Caudate nucleus (tissue), 63 donors: ENCODE measurements at places on chromosomes 16 and 17.

GRCh38 chr17:33487187-33487879 is 194.2 kb upstream of the ASIC2 start:
- DNase-seq: no peak

DNA sequence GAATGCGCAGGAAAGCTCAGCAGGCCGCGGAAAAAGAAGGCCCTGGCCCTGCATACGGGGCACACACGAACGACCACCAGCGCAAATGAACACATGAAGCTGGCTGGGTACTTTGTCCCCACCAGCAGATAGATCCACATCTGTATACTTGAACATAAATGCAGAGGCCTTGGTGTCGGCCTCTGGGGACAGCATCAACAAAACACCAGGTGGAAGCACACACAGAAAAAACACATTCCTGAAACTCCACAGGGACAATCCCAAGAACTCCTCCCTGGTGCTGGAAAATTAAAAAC is 606 bp upstream of the ZBTB4 start:
- no peak for DNase-seq

GRCh38 chr16:27907457-27907972 is 156.0 kb downstream of the GSG1L start:
- DNase-seq: no peak

- no peak for DNase-seq
Measured at GRCh38 chr16:89290887-89291286, 73.4 kb downstream of the ZNF778 start.

GRCh38 chr17:57859601-57860413 is 10.0 kb upstream of the MRPS23 start:
- no peak for DNase-seq

GRCh38 chr17:80173916-80174315 is 4.1 kb downstream of the CARD14 start:
- DNase-seq: no peak

- DNase-seq: no peak
Measured at GRCh38 chr17:39084558-39084957, 66.9 kb downstream of the PLXDC1 start.
